Kidney (tissue), 22 donors: ENCODE measurements at places on chromosomes 16 and 17.

DNA sequence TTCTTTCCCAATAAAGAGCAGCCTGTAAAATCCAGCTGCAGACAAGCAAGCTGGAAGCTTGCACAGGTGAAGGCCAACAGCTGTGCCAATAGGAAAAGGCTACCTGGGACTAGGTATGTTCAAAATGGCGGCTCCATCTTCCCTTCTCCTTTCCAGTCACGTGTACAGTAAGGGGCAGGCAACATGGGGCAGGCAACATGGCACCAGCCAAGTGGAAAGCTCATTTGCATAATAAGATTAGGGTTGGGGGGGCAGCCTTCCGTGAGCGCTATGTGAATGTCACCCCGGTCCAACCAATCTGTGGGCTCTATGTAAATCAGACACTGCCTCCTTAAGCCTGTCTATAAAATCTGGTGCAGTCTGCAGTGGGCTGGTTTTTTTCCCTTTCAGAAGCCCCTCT, 31.3 kb downstream of the TVP23A start:
- DNase-seq: peak; percentile 55

DNA sequence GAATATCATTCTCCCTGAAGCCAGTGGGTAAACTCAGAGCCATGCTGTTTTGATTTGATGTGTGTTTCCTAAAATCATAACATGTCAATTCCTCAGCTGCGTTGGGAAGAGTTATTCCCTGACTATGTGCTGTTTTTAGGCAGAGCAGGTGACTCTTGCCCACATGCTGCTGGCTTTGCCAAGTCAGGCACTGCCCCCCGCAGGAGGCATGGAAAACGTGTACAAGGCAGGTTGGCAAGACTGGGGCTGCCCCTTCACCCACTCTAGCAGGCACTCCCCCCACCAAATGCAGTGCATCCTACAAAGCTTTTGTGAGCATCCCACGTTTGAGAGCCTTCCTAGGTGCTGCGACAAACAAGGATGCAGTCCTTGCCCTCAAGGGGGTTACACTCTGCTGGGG, 38.3 kb upstream of the NAT9 start:
- DNase-seq: no peak

- DNase-seq: no peak
These were observed 4.6 kb upstream of the ZNF747 start for GRCh38 chr16:30539000-30539964.

- DNase-seq: peak; percentile 50
These were observed 175.8 kb upstream of the MAF start for GRCh38 chr16:79776243-79776847.

DNA sequence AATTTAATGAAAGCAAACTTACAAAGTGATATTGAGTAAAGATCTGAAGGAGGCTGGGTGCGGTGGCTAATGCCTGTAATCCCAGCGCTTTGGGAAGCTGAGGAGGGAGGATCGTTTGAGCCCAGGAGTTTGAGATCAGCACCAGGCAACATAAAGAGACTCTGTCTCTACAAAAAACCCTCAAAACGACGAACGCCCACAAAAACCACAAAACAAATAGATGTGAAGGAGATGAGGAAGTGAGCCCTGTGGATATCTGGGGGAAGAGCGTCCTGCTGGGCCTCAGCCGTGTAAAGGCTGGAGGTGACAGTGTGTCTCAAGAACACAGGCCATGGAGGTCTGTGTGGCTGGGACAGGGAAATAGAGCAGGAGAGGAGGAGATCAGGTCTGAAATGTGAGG, 68.8 kb downstream of the ITFG1 start:
- no peak for DNase-seq

GRCh38 chr17:1074886-1075605, 78.1 kb downstream of the TIMM22 start:
- DNase-seq: no peak

GRCh38 chr16:84082835-84083569, 33.7 kb downstream of the MBTPS1 start:
- no peak for DNase-seq

GRCh38 chr17:15502369-15503112, 35.1 kb upstream of the CDRT4 start:
- peak; percentile 89 for DNase-seq

DNA sequence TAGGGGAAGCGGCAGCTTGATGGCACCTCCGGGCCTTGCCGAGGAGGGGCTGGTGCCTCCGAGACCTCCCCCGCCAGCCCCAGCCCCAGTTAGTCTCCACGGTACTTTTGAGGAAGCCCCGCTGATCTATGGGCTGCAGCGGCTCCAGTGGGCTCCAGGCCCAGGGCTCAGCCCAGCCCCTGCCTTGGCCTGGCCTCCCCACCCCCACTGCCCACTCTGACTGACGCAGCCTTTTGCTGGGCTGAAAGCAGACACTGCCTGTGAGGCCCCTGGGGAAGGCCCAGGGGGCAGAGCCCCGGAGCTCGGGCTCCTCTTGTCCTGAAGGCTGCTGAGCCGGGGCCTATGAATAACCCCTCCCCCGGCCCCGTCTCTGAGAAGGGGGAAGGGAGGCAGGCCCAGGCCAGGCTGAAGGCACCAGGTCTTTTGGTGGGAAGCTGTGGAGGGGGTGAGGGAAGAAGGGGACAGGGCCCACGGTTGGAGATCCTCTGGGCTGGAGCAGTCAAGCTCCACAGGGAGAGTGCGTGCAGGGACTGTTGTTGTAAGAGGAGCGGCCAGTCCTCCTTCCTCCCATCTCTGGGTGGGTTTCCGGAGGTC, 7.5 kb upstream of the SMTNL2 start:
- peak; percentile 72 for DNase-seq

GRCh38 chr17:81902653-81903414, 796 bp downstream of the NPB start:
- DNase-seq: peak; percentile 80

DNA sequence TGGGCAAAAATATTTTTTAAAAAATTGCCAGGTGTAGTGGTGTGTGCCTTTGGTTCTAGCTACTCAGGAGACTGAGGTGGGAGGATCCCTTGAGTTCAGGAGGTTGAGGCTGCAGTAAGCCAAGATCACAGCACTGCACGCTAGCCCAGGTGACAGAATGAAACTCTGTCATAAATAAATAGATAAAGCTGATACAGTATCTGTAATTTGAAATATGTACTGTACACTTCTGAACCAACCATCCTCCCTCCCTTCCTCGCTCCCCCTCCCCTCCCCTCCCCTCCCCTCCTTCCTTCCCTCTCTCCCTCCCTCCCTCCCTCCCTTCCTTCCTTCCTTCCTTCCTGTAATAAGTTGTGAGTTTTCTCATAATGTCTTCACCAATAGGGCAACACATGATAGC, 208.4 kb upstream of the RBFOX1 start:
- no peak for DNase-seq

DNA sequence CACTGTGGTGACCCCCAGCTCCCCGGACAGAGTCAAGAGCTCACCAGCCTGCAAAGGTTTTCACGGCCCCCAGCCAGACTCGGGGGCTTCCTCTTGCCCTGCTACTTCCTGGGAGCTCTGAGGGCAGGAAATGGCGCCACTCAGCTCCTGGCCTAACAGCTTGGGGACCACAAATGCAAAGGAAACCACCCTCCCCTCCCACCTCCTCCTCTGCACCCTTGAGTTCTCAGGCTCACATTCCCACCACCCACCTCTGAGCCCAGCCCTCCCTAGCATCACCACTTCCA, 375 bp upstream of the SPN start:
- DNase-seq: no peak

DNA sequence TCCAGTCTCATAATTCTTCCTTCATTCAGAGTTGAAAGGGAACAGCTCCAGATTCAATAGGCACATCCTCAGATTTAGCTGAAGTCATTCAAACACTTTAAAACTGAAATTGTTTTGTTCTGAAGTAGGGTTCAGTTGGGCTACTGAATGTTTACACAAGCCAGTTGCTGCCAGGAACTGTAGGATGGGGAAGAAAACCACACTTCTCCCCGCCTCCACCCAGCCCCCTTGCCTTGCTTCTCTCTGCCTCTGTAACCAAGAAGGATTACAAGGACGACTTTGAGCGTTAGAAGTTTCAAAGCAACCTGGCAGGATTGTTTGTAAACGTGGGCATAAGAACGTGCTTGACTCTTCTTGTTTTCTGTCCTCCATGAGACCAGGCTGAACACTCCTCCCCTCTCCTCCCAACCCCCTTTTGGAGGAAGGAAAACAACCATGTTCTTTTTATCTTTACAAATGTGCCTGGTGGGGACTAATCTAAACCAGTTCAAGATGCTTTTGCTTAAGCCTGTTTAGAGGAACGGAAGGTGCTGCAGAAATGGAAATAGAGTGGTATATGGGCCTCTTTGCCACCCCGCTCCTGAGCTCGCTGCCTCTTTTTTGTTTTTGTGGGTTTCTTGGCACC, 287.9 kb downstream of the FTO start:
- no peak for DNase-seq

DNA sequence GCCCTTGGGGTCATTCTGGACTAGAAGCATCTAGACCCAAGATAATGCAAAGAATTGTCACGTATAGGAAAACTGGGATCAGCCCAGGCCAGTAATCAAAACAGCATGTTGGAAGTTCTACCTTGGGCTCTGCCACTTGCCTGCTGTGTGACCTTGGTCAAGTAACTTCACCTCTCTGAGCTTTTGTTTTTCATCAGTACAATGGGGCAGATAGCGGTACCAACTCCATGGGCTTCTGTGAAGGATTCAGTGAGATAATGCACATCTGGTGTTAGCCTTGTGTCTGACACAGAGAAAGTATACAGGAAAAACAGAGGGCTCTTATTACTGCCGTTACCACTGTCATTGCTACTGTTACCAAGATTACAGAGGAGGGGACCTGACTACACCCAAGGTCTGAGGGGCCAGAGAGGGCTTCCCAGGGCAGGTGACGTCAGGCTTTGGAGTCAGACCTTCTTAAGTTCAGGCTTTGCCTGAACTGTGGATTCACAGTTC, 24.6 kb downstream of the CMIP start:
- no peak for DNase-seq

GRCh38 chr17:14199601-14200000, 37.1 kb downstream of the CDRT15 start:
- no peak for DNase-seq

GRCh38 chr17:38417210-38417951, 10.9 kb upstream of the ARHGAP23 start:
- no peak for DNase-seq

- no peak for DNase-seq
These were observed 6.3 kb downstream of the C17orf75 start for GRCh38 chr17:32335687-32336086.

DNA sequence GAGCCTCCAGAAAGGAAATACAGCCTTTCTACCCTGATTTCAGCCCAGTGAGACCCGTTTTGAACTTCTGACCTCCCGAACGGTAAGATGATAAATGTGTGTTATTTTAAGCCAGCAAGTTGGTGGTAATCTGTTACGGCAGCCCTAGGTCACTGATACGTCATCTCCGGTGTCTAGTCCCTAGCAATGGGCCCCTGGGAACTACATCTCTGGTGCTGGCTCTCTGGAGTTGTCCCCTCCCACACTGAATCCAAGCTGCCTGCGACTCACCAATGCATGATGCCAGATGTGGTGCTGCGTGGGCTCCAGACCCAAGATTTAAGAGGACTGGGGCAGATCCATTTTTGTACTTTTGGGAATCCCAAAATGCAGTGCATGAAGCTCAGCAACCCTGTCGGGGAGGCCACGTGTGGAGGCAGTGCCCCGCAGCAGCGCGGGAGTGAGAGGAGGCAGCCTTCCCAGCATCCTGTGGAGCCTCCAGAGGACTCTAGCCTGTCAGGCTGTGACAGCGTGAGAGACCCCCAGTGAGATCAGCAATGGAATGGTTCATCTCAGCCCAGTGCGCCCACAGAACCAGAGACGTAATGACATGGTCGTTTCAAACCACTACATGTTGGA, 43.6 kb upstream of the USP7 start:
- DNase-seq: peak; percentile 34

DNA sequence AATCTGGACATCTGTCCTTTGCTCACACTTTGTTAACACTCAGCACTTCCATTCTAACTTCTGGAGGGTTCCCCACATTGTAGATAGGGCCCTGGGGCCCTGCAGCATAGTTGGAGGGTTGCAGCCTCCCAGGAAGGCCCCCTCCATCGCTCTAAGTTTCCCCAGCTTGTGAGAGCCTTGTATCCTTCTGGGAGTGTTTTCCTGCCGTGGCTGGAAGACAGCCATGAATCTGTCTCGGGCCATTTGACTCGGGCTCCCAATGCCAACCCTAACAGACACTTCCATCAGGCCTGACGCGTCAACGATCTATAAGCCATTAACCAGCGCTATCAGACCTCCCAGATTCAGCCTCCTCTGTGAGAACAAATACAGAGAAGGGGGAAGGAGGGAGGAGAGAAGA, 263.7 kb upstream of the RPL38 start:
- no peak for DNase-seq

DNA sequence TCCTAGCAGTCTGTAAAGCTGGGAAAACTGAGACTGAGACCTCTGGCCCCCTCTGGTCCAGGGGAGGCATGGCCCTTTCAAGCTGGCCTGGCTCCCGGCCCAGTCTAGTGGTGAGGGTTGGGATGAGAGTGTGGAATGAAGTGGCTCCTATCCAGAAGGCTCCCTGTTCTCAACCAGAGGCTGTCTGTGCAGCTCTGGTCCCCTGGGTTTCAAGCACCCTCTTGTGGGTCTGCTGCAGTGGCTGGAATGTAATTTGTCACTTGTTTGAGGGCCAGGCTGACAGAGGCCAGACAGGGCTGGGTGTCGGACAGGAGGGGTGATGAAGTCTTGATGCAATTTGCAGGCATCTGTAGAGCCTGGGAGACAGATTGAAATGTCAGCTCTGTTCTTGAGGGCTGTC, 22.1 kb upstream of the PHF12 start:
- peak; percentile 56 for DNase-seq

- DNase-seq: no peak
These were observed 43.8 kb downstream of the CYTH1 start for GRCh38 chr17:78738278-78738677.

DNA sequence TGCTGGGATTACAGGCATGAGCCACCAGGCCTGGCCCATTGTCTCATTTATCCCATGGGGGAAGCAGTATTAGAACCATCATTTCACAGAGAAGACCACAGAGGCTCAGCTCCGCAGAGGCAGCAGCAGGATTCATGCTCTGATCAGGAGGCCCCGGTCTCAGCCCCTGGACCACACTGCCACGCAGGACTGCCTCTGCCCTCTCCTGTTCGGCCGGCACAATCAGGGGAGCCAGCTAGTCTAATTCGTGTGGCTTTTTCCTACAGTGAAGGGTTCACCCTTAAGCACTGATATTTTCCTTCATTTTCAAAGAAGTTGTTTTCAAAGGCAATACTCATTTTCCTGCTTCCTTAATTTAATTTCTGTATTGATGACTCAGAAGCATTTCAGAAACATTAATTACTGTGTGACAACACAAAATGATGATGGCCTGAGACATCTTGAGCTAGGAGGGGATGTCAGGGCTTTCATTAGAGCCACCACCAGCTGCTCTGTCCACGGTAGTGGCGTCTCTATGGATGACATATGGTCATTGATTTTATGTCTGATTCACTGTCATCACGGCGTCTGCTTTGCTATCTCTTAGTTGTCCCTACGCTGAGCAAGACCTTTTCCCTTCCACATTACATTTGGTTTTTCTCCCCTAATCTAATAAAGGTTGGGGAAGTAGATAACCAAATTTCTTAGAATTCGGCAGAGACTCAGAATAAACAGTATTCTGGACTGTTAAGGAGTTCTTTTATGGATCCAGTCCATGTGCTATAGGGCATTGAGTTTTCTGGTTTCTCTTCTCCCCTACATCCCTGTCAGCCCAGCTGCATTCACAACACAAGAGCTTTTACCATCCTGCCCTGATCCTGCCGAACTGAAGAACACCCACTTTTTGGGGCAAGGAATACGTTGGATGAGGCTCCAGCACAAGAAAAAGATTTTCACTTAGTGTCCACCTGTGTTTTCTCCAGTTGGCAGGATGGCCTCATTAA, 314.0 kb downstream of the SLC39A11 start:
- no peak for DNase-seq

- DNase-seq: peak; percentile 66
These were observed 6.9 kb downstream of the USP6 start for GRCh38 chr17:5122586-5123342.
